ENCODE measurements at places on chromosomes 11 and 22. TPM values are rescaled to one million over a fixed set of nuclear protein-coding genes. Genes with fewer than 3 reads are reported as not detected.

The C11orf65 gene
- total RNA-seq, result 1.3 TPM

The FIBIN gene
- 15.3 TPM for total RNA-seq

DNA sequence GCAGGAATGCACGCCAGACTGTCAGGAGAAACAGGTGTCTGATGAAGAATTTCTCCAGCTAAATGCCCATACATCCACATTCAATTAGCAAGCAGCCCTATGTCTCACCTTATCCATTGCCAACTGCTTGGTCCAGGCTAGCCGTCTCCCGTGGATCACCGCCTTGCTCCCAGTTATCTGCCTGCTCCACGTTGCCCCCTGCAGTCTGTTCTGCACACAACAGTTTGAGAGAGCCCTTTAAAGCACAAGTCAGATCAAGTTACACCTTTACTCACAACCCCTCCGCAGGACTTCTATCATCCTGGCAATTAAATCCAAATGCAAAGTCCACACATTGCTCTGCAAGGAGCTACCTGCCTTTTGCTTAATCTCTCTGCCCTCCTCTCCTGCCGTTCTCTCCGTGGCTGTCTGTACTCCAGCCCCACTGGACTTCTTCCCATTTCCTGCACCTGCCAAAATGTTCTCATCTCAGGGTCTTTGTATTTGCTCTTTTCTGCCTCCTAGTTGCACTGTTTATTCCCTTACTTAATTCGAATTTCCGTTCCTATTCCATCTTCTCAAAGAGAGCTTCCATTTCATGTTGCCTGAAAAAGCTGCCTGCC, 185.3 kb upstream of the LARGE1 start:
- DNase-seq, result peak; percentile 43

GRCh38 chr11:129314371-129314770, 61.3 kb upstream of the BARX2 start:
- DNase-seq, result no peak
